Panc1 (cell line): ENCODE measurements at places on chromosomes 5 and 9. TPM values are rescaled to one million over a fixed set of nuclear protein-coding genes. Genes with fewer than 3 reads are reported as not detected.

- H3K27me3 ChIP-seq, result peaks cover 6% of the 10 kb centered on the region; the same call in 1 of the 2 replicates
- no peak for DNase-seq
- no peaks in the 10 kb centered on the region for H3K36me3 ChIP-seq
- H3K4me1 ChIP-seq, result no peaks in the 10 kb centered on the region
- H3K4me3 ChIP-seq, result no peak overlapping the region
Measured at GRCh38 chr5:123303802-123304201, 119.4 kb downstream of the CEP120 start.

Gene GABRA1
- total RNA-seq, result not detected

Gene FOXI1
- total RNA-seq, result 0.44 TPM

GRCh38 chr9:6692433-6692832 lies 46.9 kb upstream of the GLDC start:
- no peaks in the 10 kb centered on the region for H3K4me1 ChIP-seq
- no peak overlapping the region for H3K4me3 ChIP-seq
- no peak for DNase-seq
- no peaks in the 10 kb centered on the region for H3K36me3 ChIP-seq

Gene PAXX
- 64.0 TPM for total RNA-seq
